ENCODE measurements at places on chromosomes 12 and 14. TPM values are rescaled to one million over a fixed set of nuclear protein-coding genes. Genes with fewer than 3 reads are reported as not detected.

The SMCO2 gene
- not detected for total RNA-seq

The SLC8A3 gene
- total RNA-seq: not detected

The NEUROD4 gene
- total RNA-seq: not detected

The AMHR2 gene
- 1.1 TPM for total RNA-seq

The EXOC3L4 gene
- 2.3 TPM for total RNA-seq

The SSPN gene
- total RNA-seq: 0.37 TPM

The OR4M1 gene
- not detected for total RNA-seq

The OTOGL gene
- not detected for total RNA-seq

The CMA1 gene
- not detected for total RNA-seq

The CLBA1 gene
- total RNA-seq: 18.0 TPM

The FAIM2 gene
- 0.01 TPM for total RNA-seq

The COA8 gene
- total RNA-seq: 46.4 TPM

The IL22 gene
- not detected for total RNA-seq

The PA2G4 gene
- total RNA-seq: 263 TPM

The MAP1LC3B2 gene
- total RNA-seq: 1.2 TPM

The MOAP1 gene
- total RNA-seq: 11.3 TPM

The NPAS3 gene
- total RNA-seq: not detected

The INSM2 gene
- 0.05 TPM for total RNA-seq

The TESPA1 gene
- not detected for total RNA-seq

The KRT81 gene
- total RNA-seq: 3,224 TPM

The SMIM41 gene
- not detected for total RNA-seq

The OVCH1 gene
- not detected for total RNA-seq

The KRT72 gene
- total RNA-seq: not detected

The SELPLG gene
- 0.79 TPM for total RNA-seq

All from A549 treated with AZD2906 at 1 μM for 4 hours (cell line).